Sigmoid colon (tissue), 7 donors: ENCODE measurements at places on chromosomes 7 and 10. TPM values are rescaled to one million over a fixed set of nuclear protein-coding genes. Genes with fewer than 3 reads are reported as not detected.

CBX3 gene
- total RNA-seq = 58.1 TPM

ZNF746 gene
- total RNA-seq = 18.5 TPM

FAM237B gene
- not detected for total RNA-seq

NYAP1 gene
- 1.5 TPM for total RNA-seq

C10orf67 gene
- total RNA-seq = not detected

PTPN20 gene
- total RNA-seq = 0.54 TPM

NEUROD6 gene
- total RNA-seq = not detected

HOGA1 gene
- total RNA-seq = not detected

MCM10 gene
- 0.14 TPM for total RNA-seq

ZNF117 gene
- 10.2 TPM for total RNA-seq

PRLHR gene
- not detected for total RNA-seq

PRSS2 gene
- total RNA-seq = not detected

OIT3 gene
- not detected for total RNA-seq

GIGYF1 gene
- 47.1 TPM for total RNA-seq

OPALIN gene
- not detected for total RNA-seq

CEP55 gene
- not detected for total RNA-seq

FOXI2 gene
- 0.36 TPM for total RNA-seq

VWA2 gene
- total RNA-seq = not detected

MET gene
- total RNA-seq = 15.9 TPM

SFTPA1 gene
- not detected for total RNA-seq

ABCB1 gene
- 5.3 TPM for total RNA-seq

TMEM236 gene
- total RNA-seq = 0.28 TPM
